T-cell (primary cell): ENCODE measurements at places on chromosomes 16 and 17.

DNA sequence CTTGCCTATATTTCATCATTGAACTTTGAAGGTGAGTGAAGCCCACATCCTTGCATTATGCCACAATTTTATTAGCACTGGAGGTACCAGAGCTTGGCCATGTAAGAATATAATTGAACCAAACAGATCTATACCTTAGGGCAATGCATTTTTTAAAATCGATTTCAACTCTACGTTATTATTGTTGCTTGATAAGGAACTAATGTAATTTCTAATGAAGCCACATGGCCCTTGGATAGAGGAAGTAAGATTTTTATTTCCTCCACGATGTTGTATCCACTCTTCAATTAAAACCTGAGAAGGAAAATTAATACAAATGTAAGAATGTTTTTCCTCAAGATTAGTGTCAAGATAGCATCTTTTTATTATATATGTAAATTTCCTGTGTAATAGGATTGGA, 370.0 kb upstream of the EEF2KMT start:
- no peak for DNase-seq

DNA sequence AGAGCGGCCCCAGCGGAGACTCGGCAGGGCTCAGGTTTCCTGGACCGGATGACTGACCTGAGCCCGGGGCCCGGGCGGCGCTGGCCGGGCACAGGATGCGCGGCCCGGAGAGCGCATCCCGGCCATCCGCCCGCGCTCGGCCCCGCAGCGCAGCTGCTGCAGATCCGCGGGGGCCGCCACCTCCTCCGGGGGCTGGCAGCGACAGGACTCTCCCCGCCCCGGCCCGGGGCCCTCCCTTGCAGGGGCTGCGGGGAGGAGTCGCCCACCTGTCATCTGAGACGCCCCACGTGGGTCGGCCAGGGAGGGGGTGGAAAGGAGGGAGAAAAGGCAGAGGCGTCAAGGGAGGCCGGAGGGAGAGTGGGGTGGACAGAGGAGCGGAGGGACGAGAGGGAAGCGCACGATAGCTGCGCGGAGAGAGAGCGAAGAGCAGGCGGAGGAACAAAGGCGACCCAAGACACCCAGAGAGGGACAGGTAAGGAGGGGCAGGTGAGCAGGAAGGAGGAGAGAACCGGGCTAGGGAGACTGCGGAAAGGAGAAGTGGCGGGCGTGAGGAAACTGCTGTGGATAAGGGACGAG, 471 bp upstream of the PRKAR1A start:
- peak; percentile 43 for DNase-seq

DNA sequence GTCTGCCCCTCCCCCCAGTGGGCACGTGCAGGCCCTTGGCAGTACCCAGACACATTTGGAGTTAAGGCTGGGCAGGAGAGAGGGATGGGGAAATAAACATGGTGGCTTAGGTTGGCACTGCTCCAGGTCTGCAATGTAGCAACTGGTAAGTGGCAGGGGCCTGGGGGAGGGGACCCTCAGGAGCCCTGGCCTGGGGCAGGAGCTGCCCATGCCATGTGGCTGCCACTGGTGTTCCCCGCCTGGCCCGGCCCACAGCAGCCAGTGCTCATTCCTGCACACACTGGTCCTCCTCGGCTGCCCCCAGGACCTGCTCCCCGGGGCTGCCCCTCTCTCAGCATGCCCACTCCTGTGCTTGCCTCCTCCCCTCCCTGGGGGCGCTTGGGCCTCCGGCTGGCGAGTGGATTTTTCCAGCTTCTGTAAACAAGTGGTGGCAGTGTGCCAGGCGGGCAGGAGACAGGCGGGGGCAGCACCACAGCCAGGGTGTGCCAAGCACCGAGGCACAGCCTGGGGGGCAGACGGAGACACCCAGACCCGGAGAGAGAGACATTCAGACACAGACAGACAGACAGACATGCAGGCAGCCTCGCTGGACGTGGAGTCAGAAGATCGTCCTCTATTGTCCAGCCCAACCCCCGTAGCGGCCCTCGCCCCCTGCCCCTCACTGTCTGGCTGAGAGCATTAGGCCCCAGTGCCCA, 9.4 kb downstream of the THRA start:
- DNase-seq, result no peak

DNA sequence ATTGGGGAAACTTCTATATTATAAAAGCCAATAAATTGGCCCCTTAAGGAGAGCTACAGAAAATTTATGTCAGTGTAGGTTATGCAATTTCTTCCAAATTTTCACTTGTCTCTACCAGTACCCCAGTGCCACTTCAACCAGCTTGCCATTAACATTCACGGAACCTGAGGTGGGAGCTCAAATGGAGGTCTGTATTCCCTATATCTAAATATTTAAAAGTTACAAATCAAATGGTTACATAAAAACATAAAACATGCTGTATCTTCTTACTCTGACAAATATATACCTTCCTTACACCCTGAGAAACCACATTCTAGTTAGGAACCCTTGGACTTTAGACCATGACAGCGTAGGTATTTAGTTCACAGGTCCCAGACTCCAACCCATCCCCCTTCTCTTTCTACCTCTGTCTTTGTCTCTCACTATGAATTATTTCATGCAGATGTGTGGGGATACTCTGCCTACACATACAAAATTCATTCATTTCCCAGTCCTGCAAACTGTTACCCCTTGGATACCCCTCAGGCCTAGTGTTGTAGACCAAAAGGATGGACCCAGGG, 127.8 kb upstream of the PMFBP1 start:
- no peak for DNase-seq

GRCh38 chr17:68290955-68291835, at the start of the genes ARSG and SLC16A6:
TSS of gene ARSG (plus strand) at chr17:68291495. CDS start at chr17:68307494, 15,999 bp downstream.
TSS of gene SLC16A6 (minus strand) at chr17:68291127. CDS start at chr17:68278320, 12,807 bp downstream.
- peak; percentile 88 for DNase-seq

- peak; percentile 26 for DNase-seq
Measured at GRCh38 chr17:46942441-46943217, 19.7 kb downstream of the GOSR2 start.

DNA sequence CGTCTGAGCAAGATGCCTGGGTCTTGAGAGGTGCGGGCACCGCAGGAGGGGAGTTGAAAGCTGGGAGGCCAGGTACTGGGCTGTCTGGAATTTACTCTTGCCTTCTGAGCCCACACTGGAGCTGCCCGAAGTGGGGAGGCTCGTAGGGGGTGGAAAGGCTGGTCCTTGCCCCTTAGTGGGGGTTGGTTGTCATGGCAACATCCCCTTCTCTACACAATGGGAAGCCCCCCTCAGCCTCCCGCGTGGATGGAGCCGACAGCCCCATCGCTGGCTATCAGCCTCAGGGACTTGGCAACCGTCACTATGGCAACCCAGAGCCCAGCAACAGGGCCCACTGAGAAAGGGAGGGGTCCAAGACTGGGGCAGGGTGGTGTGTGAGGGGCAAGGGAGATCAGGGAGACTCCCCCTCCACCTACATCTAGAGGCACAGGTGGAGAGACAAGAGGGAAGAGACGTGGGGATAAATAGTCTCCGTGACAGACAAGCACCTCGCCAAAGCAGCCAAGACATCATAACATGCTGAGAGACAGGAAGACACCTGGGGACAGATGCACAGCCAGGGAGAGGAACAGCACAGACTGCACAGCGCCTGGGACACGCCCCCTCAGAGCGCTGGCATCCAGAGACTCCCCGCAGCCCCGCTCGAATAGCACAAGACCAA, 5.3 kb upstream of the DNAH2 start:
- DNase-seq, result no peak

GRCh38 chr16:46922239-46922638, 38.1 kb downstream of the GPT2 start:
- DNase-seq, result no peak

- peak; percentile 47 for DNase-seq
Measured at GRCh38 chr17:82909322-82909904, 69.6 kb upstream of the ZNF750 start.

DNA sequence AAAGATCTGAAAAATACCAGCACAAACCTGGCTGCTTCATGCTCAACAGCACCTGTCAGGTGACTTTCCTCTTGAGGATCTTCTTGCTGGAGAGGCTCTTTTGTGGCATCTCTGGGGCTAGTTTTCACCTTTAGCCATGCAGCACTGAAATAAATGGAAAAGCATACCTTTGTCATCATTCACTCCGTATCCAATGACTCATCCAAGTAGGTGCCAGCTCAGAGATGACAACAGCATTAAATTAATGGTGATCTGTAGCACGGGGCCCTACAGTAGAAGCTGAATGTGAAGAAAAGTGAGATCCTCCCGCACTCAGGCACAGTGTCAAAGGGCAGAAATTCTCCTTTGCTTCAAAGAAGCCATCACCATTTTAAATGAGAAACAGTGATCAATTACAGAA, 32.2 kb downstream of the KIAA0753 start:
- no peak for DNase-seq

DNA sequence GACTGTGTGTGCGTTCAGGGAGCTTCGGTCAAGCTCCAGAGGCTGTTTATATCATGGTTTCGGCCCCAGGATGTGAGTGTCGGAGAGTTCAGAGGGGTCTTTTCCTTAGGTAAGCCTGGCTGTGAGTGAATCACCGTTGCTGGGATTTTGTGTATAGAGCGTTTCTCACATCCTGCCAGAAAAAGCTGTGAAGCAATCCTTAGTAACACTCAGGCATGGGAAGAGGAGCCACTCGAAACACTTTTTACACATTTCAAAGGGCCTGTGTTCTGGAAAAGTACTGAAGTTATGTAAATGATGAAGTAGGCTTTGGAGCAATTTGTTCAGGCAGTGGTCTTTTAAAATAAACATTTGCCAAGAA, 662 bp downstream of the PGS1 start:
- DNase-seq, result no peak
